ENCODE measurements at places on chromosomes 7 and 10.

DNA sequence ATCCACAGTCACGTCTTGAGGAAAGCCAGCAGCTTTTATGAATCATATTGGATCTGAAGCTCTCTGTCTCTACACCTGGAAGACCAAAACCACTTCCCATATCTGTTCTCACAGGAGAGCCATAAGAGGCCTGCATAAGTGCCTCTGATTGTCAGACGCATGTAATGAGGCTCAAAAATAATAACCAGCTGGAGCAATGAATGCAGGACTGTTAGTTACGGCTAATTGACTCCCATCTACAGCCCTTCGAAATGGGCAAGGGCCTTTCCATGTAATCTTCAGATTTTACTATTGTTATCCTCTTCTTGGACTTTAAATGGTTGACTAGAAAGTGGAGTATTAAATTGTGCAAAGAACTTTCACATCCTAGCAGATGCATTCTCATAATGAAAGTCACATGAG lies 4.4 kb upstream of the SEMA3C start:
- no peak for DNase-seq

GRCh38 chr7:11327633-11328032 lies 354.0 kb downstream of the PHF14 start:
- DNase-seq, result no peak

DNA sequence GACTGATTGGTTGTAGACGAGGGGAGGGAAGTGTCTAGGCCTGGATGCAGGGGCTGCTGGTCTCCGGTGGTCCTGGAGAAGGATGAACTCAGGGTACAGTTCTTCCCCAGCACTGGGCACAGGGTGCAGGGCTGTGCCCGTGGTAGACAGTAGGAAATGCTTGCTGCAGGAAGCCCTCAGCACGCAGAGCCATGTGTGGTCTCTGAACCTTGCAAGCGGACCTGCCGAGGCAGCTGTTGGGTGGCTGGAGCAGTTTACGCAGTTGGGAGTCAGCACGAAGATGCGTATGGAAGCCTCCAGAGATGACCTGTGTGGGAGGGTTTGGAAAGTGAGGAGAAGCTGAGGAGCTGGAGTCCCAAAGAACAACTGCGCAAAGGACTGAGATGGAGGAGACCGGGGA lies 39.0 kb downstream of the DOCK1 start:
- no peak for DNase-seq

GRCh38 chr7:51357821-51358220 lies 41.2 kb upstream of the COBL start:
- DNase-seq, result no peak

DNA sequence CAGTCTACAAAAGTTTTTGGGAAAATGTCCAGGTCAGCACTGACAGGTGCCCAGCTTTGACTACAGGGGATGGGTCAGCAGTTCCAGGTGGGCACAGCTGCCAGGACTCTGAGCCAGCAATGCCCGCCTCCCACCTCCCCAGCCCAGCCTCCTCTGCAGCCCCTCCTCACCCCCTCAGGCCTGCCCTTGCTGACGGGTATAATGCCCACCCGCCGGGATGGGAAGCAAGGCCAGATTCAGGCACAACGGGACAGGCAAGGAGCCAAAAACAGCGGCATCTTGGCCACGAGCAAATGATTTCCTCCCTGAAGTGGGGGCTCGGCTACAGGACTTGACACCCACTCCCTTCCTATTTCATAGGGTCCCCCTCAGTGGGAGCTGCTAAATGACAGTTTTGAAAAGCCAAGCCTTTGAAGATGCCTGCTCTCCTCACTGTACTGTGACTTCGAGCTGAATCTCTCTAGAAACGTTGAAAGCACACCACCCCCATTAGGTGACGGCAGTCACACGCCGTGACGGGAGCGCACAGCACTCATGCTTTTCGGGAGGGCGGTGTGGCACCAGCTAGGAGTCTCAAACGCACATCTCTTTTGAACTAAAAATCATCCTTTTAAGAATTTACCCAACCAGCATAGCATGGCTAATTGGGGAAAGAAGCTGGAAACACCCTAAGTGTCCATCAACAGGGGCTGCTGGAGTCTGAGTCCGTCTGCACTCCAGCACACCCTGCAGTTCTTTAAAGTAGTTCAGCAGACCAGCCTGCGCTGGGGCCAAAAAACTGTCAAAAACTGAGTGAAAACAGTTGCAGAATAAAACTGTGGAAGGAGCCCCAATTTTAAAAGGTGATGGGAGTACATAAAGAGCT lies 29.6 kb downstream of the MAD1L1 start:
- DNase-seq, result no peak

DNA sequence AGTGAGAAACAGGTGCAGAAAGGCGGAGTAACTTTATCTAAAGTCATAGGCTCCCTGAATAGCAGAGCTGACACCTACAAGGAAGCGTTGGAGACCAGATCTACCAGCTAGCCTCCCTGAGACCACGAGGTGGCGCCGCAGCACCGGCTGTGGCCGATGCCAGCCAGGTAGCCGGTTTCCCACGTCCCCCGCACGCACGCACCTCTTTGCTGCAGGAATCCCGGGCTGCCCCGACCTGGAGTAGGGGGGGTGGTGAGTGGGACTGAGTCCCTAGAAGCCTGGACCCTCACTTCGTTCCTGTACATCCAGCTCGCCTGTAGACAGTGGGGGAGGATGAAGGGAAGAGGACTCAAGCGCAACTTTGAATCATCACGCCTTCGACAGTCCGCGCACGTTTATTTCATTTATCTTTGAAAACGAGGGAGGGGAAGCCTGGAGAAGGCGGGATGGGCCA lies 3.7 kb downstream of the ELOVL3 start:
- DNase-seq, result peak; percentile 64

GRCh38 chr7:94612661-94613060 lies 43.3 kb downstream of the SGCE start:
- DNase-seq, result no peak

Measured in AML-193 (cell line).